Femur (tissue), 1 donor: ENCODE measurements at places on chromosomes 2 and 18.

- no peak for DNase-seq
Observed at GRCh38 chr2:26300234-26300925, 45.6 kb upstream of the SELENOI start.

DNA sequence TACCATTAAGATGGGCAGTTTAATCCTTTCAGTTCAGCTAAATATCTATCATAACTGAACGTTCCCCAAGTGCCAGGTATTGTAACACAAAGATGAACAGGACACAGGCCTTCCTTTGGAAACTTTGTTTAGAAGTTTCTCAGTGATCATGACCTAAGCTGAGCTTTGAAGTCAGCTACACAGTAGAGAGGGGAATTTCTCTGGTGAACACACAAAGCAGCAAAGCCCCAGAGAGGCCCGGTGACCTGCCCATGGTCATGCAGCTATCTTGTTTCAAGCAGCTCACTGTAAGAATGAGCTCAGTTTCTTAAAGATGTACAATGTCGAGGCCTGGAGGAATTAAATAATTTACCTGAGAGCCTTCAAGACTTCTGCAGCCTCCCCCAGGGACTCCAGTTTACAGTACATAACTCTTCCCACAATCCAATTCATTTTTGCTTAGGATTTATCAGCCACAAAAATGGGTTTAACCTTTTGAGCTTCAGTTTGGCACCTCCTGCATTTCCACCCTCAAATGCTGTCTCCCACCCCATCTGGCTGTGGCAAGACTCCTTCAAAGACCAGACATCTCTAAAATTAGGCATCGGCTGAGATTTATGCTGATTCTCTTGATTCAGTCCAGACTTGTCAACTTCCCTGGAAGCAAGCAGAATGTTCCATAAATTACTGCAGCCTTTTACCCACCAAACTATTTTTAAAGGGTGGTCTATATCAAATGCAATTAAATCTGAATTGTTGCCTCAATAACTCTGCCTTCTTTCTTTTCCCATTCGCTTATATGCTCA, 325.6 kb downstream of the TXNL1 start:
- DNase-seq = no peak

DNA sequence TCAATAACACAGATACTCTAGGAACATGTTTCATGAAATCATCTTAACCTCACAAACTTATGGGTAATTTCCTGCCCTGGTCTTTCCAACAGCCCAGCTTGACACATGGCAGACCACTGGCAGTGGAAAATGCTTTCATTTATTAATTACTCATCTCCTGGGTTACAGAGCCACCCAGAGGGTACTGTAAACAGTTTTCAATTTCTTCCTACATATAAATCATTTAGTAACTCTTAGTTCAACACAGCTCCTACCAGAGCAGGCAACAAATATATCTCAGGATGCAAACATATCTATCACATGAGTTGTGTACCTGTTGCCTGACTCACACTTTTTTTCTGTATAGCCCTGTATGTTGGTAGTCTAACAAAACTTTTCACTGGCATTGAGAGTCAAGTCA, 99.2 kb upstream of the VRK2 start:
- DNase-seq = no peak

DNA sequence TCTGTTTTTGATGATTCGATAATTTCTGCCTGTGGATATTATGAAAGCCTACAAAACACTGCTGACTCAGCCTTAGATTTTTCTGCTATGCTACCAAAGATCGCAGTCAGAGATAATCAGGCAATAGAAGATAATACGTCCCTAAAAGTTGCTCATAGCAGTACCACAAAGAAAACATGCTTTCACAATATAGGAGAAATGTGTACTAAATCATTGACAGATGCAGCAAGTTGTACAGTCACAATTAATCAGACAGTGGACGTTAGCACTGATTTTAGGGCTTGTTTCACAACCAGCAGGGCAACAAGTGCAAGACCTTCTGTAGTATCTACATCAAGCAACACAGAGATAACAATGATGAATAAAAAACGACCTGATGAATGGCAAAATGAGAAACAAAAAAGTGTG, 19.5 kb downstream of the RBM44 start:
- no peak for DNase-seq

GRCh38 chr2:12192762-12193161, 446.3 kb downstream of the LPIN1 start:
- no peak for DNase-seq

- DNase-seq = no peak
Observed at GRCh38 chr2:70835643-70836042, at the start of gene CD207. TSS of gene CD207 (minus strand) at chr2:70835816. CDS start at chr2:70835776, 40 bp downstream.
